ENCODE measurements at places on chromosomes 2 and 18.

GRCh38 chr2:217440000-217440399, 562.8 kb downstream of the TNS1 start:
- no peak for DNase-seq

DNA sequence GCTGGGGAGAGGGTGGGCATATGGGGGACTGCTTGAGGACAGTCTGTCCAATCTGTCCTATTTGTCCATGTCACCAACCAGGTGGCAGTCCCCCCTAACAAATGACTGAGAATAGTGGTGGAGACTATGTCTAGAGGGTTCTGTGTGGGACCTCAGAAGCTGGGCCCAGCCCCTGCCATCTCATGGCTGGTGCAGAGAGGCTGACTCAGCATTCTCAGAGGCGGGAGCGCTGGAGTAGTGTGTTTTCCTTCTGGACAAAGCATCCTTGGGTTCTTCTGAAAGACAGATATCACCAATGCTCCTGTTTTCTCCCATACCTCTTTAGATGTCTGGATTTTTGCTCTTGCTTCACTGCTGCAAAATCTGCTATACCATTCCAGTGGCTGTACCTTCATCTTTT, 44.1 kb upstream of the SP140L start:
- no peak for DNase-seq

GRCh38 chr2:12979066-12979465, 262.3 kb downstream of the TRIB2 start:
- no peak for DNase-seq

DNA sequence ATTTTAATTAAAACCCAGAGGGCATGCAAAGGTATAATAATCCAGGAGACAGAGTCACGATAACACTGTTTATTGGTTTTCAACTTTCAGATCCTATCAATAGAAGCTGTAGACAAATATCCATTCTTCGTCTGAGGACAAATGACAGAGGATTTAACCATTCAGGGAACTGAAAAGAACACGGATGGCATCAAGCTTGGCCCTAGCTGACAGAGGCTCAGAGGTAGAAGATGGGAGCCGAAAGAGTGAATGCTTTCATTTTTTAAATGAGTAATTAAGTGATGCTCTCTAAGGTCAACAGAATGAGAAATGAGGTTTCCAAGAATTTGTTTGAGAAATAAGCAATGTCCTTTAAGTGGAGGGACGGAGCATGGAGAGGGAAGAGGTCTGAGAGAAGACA, 62.1 kb downstream of the BCL2 start:
- DNase-seq = no peak

DNA sequence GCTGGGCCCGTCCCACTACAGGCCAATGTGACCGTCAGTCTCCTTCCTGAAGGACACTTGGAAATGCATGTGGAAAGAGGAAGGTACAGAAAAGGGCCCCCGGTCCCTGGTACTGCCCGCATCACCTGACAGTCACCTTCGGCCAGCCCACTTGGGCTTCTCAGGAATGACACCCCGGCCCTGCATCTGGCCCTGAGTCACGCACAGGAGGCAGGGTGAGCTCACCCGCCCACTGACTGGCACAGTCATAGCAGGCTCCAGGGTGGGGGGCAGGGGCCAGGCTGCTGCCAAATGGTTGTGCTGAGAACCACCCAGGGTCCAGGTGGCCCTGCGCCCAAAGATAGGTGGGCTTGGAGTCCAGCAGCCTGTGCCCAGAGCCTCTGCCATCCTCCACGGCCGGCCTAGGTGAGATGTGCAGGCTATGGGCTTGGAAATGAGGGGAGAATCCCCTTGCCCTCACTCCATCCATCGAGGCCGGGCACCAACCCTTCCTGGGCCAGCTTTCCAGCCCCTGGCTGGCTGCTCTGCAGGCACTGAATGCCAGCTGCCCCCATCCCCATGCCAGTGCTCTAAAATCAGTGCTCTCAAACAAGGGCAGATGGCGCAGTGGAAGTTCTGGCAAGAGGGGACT, 14.1 kb downstream of the EMX1 start:
- no peak for DNase-seq

DNA sequence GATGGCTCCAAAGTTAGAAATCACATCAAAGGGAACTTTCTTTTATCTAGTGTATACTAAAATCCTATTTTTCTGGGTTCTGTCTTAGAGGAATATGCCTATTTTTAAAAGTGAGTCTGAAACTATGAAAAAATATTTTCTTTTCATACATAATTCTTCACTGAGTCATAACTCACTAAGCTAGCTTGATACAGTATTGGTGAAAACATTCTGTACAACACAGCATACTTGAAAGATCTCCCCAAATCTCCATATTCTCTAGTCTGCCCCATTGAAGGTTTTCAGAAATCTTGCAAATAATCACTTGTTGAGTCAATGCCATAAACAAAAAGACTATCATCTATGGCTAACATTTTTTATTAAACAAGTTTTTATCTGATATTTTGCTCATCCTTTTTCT, 44.5 kb downstream of the COL3A1 start:
- DNase-seq = no peak

DNA sequence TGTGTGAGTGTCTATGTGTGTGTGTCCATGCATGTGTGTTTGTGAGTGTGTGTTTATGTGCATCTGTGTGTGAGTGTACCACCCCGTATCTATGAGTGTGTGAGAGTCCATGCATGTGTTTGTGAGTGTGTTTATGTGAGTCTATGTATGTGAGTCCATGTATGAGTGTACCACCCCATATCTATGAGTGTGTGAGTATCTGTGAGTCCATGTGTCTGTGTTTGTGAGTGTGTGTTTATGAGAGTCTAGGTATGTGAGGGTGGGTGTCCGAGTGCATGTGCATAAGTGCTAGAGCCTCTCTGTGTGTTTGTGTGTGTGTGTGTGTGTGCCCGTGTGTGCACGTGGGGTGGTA, 86.0 kb upstream of the ATG16L1 start:
- no peak for DNase-seq

- DNase-seq = no peak
Measured at GRCh38 chr2:16581241-16581640, 84.4 kb downstream of the CYRIA start.

GRCh38 chr2:213065583-213066442, 85.6 kb downstream of the IKZF2 start:
- peak; percentile 3 for DNase-seq

DNA sequence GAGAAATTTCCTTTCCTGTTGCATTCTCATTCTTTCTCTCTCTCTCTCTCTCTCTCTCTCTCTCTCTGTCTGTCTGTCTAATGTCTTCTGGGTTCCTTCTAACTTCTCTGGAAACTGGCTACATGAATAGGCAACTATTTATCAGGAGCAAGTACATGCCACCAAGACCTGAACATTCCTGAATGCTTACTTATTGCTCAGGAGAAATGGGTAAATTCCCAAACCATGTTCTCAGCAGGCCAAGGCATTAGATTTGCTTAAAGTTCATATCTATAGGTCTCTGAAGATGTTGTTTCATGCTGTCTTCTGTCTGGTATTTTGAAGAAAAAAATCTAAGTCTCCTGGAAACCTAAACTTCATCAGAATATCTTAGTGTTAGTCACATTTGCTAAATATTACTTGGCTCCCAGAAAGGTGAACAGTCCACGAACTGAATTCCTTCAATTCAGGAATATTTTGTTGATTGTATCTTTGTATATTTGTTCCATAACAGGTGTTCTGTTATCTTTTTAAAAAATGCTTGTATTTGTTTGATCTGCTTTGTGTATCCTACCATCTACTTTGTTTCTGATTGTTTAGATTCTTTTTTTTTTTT, 77.2 kb upstream of the FIGN start:
- DNase-seq = no peak

DNA sequence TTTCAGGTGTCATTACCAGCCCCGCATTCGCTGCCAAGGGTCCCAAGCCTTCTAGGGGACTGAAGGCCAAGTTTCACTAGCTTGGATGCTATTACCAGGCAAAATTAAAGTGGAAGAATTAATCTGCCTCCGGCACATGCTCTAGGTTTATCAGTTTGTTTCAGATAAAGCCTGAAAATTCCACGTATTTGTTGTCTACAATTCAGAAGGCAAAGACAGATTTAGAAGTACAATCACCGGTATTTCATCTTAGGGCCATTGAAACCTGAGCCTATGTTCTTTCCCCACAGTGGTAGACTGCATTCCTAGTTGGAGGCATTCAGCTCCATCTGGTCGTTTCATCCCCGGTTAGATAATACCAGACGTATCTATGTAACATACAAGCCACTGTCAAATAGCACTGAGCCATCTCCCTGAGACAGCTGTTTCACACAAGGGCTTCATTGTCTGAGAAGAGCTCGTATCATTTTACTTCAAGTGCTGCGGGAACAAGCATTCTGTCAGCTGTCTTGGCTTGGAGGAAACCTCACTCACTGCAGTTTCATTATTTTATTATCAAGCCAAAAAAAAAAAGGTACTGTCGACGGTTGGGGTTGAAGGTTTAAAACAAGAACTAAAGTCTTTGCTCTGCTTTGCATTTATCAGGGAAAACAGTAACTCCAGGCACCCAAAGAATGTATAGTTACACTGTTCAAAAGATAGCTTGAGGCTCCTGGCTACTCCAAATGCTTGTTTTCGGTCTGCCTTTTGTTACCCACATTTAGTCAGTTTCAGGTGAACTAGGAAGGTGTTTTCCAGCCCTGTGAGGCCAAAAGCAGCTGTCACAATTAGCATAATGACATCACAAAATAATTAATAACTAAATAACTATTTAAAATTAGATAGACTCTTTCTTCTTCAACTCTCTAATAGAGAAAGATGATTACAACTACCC, 76.7 kb downstream of the TGIF1 start:
- peak; percentile 84 for DNase-seq

DNA sequence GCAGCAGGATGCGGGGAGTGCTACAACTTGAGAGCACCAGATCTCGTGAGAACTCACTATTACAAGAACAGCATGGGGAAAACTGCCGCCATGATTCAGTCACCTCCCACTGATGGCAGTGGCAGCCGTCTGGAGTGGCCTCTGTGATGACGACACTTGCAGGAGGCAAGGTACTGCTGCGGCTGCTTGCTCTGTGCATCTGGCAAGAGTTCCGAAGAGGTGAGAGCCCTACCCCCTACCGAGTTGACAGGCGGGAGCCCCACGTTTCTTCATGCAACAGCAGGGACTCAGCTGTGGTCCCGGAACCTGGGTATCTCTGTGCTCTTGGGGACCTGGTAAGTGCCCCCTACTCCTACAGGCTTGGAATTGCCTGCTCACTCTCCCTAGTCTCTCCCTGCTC, 1672.7 kb upstream of the TMEFF2 start:
- peak; percentile 33 for DNase-seq

DNA sequence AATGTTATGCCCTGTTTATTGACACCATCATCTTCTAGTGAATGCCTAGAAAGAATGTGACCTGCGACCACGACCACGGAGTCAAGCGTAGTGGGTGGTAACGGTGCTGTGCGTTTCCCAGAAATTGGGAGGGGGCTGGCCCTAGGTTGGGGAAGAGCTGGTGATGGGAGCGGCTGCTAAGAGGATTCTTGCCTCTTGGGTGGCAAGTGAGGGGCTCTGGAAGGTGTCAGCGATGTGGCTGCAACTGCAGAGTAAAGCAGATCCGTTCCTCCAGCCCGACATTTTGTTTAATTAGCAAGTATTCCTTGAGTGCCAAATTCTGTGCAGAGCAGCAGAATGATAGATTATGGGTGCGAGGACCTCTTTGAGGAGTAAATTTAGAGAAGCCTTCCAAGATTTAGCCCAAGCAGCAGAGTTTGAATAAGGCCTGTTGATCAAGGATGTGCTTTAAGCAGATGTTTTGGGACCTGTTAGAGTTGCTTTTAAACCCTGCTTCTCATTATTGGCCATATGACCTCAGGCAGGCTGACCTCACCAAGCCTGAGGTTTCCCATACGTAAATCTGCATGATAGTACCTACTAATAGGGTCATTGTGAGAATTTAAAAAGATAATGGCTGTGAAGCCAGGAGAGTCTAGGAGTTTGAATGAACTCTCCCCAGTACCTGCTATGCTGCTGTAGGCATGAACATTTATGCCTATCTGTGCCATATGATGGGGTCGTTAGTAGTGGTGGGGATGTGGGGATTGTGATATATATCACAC, 287.7 kb downstream of the PTGR3 start:
- no peak for DNase-seq

GRCh38 chr2:189555232-189555631, 25.4 kb downstream of the SLC40A1 start:
- DNase-seq = no peak

- no peak for DNase-seq
Measured at GRCh38 chr2:137957033-137957432, 7.2 kb upstream of the HNMT start.

GRCh38 chr18:21769206-21769605, 28.6 kb downstream of the MIB1 start:
- DNase-seq = no peak

- no peak for DNase-seq
Measured at GRCh38 chr2:234964631-234965461, 13.0 kb downstream of the SH3BP4 start.

Measured in NCI-H2029 (cell line).